H9 (cell line): ENCODE measurements at places on chromosomes 7 and 10.

- DNase-seq = no peak
These were observed 51.3 kb upstream of the PRKAR1B start for GRCh38 chr7:778271-778967.

- DNase-seq = peak; percentile 25
These were observed 374.6 kb downstream of the DNAJB6 start for GRCh38 chr7:157711353-157711888.

DNA sequence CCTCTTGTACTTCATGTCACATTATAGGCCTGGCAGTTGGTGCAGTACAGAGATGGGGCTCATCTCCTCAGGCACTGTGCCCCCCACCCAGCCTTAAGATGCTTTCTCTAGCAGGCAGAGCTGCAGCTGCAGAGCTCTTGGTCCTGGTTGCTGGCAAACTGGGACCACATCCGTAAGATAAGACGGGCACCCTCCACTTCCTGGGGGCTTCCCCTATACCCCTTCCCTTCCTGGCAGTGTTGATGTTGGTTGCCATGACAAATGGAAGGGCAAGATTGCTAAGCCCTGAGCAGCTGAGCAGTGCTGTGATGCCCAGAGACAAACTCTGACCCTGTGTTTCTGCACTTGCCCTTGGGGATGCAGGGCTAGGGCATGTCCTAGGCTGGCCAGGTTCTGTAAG is 103.4 kb upstream of the ANLN start:
- DNase-seq = no peak

- no peak for DNase-seq
These were observed 20.1 kb downstream of the CACNA2D1 start for GRCh38 chr7:82423446-82423845.

GRCh38 chr7:78863281-78863680 is 590.2 kb downstream of the MAGI2 start:
- no peak for DNase-seq

DNA sequence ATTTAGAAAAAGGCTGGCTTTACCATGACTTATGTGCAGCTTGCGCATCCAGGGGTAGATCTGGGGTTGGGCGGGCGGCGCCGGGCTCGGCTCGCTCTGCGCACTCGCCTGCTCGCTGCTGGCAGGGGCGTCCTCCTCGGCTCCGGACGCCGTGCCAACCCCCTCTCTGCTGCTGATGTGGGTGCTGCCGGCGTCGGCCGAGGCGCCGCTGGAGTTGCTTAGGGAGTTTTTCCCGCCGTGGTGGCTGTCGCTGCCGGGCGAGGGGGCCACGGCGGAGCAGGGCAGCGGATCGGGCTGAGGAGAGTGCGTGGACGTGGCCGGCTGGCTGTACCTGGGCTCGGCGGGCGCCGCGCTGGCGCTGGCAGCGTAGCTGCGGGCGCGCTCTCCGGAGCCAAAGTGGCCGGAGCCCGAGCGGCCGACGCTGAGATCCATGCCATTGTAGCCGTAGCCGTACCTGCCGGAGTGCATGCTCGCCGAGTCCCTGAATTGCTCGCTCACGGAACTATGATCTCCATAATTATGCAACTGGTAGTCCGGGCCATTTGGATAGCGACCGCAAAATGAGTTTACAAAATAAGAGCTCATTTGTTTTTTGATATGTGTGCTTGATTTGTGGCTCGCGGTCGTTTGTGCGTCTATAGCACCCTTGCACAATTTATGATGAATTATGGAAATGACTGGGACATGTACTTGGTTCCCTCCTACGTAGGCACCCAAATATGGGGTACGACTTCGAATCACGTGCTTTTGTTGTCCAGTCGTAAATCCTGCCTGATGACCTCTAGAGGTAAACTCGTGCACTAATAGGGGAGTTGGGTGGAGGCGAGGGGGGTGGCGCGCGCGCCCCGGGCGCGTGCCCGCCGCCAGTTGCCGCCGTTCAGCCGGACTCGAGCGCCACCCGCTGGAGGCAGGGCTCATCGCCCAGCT is at the start of gene HOXA5:
Gene HOXA5 (minus strand): TSS at position 659 of the 927 bp plus-strand sequence. CDS start 74 bp downstream, at position 585.
- peak; percentile 88 for DNase-seq

DNA sequence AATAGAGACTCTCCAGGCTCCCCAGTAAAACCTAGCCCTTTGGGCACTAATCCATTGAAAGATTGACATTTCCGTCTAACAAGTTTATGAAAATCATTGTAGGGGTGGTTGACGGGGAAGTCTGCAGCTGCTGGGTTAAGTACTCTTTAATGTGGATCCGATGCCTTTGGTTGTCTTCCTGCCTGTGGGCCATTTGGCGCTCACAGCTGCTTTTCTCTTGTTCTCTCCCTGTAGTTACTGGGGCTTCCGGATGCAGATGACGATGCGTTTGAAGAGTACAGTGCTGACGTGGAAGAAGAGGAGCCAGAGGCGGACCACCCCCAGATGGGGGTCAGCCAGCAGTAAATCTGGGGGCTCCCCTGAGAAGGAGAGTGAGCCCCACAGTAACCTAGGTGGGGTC is 22.4 kb downstream of the MTURN start:
- no peak for DNase-seq

- no peak for DNase-seq
These were observed 3.0 kb downstream of the CHPF2 start for GRCh38 chr7:151235091-151235787.

DNA sequence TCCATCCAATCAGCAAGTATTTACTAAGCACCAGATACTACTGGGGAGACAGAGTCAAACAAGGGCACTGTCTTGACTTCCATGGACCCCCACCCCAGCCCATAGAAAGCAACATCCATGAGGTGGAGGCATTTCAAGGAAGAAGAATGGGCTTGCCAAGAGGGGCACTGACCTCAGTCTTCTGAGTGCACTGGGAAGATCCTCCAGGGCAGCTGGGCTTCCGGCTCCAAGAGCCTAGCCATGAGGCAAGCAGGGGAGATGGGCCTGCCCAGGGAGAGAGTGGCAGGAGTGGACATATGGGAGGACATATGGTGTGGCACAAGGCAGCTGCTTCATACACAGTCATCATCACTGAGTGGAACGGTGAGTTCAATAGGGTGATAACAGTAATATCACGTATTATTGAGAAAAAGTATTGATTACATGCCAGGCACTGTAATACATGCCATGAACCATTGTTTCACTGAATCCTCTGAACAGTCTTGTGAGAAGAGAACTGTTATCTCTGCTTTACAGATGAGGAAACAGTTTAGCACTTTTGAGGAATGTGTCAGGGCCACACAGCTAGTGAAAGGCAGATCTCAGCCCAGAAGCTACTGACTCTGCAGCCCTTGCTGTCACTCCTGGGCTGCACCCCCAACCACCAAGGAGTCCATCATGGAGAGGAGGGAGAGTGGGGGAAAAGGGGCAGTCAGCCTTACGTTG is 331.7 kb upstream of the ZMIZ1 start:
- no peak for DNase-seq
